ENCODE measurements at places on chromosomes 4 and X. TPM values are rescaled to one million over a fixed set of nuclear protein-coding genes. Genes with fewer than 3 reads are reported as not detected.

Gene MAPK10
- total RNA-seq = 123 TPM

Gene SUPT20HL2
- total RNA-seq = not detected

Gene MAB21L2
- 0.25 TPM for total RNA-seq

- H3K4me1 ChIP-seq = peaks cover 56% of the 10 kb centered on the region
- no peak for DNase-seq
- no peak overlapping the region for H3K4me3 ChIP-seq
- no peak overlapping the region for H3K27ac ChIP-seq
- no peaks in the 10 kb centered on the region for H3K27me3 ChIP-seq
- H3K36me3 ChIP-seq = no peaks in the 10 kb centered on the region
These were observed 2.9 kb downstream of the LETM1 start for GRCh38 chr4:1852904-1853623.

DNA sequence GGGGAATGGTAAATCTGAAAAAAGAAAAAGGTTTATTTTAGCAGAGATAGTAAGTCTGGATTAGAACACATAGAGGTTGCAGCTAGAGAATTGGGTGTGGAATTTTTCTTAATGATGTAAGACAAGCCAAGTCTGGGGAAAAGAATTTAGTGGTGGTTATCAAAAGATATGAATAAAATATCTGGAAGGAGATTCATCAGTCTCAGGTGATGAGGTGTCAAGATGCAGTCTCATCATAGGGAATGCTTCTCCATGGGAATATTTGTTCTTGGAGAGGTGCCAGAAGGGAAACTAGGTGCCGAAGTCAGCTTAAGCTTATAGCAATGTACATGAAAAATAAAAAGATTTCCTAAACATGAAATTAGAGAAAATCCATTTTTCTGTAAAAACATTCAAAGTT lies 504.1 kb upstream of the NR3C2 start:
- H3K4me3 ChIP-seq = no peak overlapping the region
- DNase-seq = no peak
- H3K36me3 ChIP-seq = no peaks in the 10 kb centered on the region
- H3K4me1 ChIP-seq = no peaks in the 10 kb centered on the region

GRCh38 chr4:182874304-182874751 lies 42.9 kb downstream of the DCTD start:
- DNase-seq = no peak
- no peaks in the 10 kb centered on the region for H3K27me3 ChIP-seq
- H3K4me1 ChIP-seq = no peaks in the 10 kb centered on the region
- no peaks in the 10 kb centered on the region for H3K36me3 ChIP-seq

- H3K4me1 ChIP-seq = no peaks in the 10 kb centered on the region
- H3K27me3 ChIP-seq = no peaks in the 10 kb centered on the region
- H3K36me3 ChIP-seq = no peaks in the 10 kb centered on the region
- DNase-seq = no peak
- no peak overlapping the region for H3K4me3 ChIP-seq
- no peak overlapping the region for H3K27ac ChIP-seq
These were observed 144.6 kb upstream of the NOCT start for GRCh38 chr4:138870737-138871554.

- H3K4me3 ChIP-seq = no peak overlapping the region
- no peak for DNase-seq
- H3K36me3 ChIP-seq = no peaks in the 10 kb centered on the region
- no peak overlapping the region for H3K27ac ChIP-seq
- no peaks in the 10 kb centered on the region for H3K27me3 ChIP-seq
- H3K4me1 ChIP-seq = no peaks in the 10 kb centered on the region
These were observed 5.5 kb upstream of the OPRPN start for GRCh38 chr4:70392057-70392776.

GRCh38 chr4:101102114-101102742 lies 245.1 kb downstream of the PPP3CA start:
- H3K4me1 ChIP-seq = peaks cover 42% of the 10 kb centered on the region
- no peak overlapping the region for H3K4me3 ChIP-seq
- no peak overlapping the region for H3K27ac ChIP-seq
- DNase-seq = no peak
- H3K36me3 ChIP-seq = no peaks in the 10 kb centered on the region

Data from vagina (tissue), 2 donors.